Ovary (tissue), 10 donors: ENCODE measurements at places on chromosomes 4 and X. TPM values are rescaled to one million over a fixed set of nuclear protein-coding genes. Genes with fewer than 3 reads are reported as not detected.
A peak's percentile ranks its signal among the peaks of the same experiment; 100 is the strongest.

GRCh38 chr4:155914782-155915181 lies 11.3 kb downstream of the TDO2 start:
- H3K27ac ChIP-seq: no peak overlapping the region
- no peak overlapping the region for H3K4me3 ChIP-seq
- H3K27me3 ChIP-seq: no peaks in the 10 kb centered on the region
- H3K4me1 ChIP-seq: no peaks in the 10 kb centered on the region

GRCh38 chrX:6225911-6226595 lies 2.6 kb downstream of the NLGN4X start:
- no peaks in the 10 kb centered on the region for H3K27me3 ChIP-seq
- H3K4me3 ChIP-seq: peak overlapping the region; percentile 40

DNA sequence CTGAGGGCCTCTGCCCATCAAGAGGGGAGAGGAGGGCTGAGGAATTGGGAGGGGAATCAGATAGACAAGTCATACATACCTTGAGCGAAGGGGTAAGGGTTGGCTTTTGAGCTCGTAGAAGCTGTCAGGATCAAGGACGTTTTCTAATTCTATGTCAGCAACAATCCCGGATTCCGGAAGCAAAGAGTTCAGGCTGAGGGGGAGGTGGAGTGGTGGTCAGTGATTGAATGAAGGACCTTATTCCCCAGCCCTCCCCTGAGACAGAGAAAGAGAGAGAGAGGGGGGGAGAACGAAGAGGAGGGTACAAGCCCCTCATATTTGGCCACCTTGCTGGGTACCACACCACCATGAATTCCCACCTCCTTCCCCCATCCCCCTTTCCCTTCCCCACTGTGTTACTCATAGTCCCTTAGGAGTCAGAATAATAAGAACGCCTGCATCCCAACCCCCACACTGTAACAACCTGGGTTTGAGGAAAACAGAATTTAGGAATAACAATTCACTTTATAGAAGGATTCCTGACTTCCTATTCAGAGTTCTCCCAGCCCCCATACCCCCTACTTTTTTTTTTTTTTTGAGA lies 2.7 kb downstream of the TFE3 start:
- no peaks in the 10 kb centered on the region for H3K4me1 ChIP-seq
- H3K36me3 ChIP-seq: no peaks in the 10 kb centered on the region
- peak overlapping the region; percentile 65 for H3K27ac ChIP-seq
- peak; percentile 42 for DNase-seq
- H3K4me3 ChIP-seq: peak overlapping the region; percentile 61

- no peak overlapping the region for H3K27ac ChIP-seq
- H3K36me3 ChIP-seq: no peaks in the 10 kb centered on the region
- H3K27me3 ChIP-seq: no peaks in the 10 kb centered on the region
- no peak overlapping the region for H3K4me3 ChIP-seq
- no peak for DNase-seq
Measured at GRCh38 chrX:96204928-96205327, 479.7 kb upstream of the DIAPH2 start.

GRCh38 chrX:103823591-103823990 lies 8.5 kb downstream of the RAB9B start:
- DNase-seq: no peak
- H3K27ac ChIP-seq: no peak overlapping the region
- H3K36me3 ChIP-seq: no peaks in the 10 kb centered on the region
- H3K4me1 ChIP-seq: peaks cover 2% of the 10 kb centered on the region
- H3K27me3 ChIP-seq: no peaks in the 10 kb centered on the region

NDST3 gene
- total RNA-seq: not detected

EGFL6 gene
- total RNA-seq: 0.15 TPM

- peaks cover 3% of the 10 kb centered on the region for H3K4me1 ChIP-seq
- no peaks in the 10 kb centered on the region for H3K27me3 ChIP-seq
- H3K4me3 ChIP-seq: no peak overlapping the region
- H3K27ac ChIP-seq: no peak overlapping the region
- H3K36me3 ChIP-seq: no peaks in the 10 kb centered on the region
- no peak for DNase-seq
Measured at GRCh38 chrX:45669715-45670340, 469.2 kb upstream of the DIPK2B start.

DNA sequence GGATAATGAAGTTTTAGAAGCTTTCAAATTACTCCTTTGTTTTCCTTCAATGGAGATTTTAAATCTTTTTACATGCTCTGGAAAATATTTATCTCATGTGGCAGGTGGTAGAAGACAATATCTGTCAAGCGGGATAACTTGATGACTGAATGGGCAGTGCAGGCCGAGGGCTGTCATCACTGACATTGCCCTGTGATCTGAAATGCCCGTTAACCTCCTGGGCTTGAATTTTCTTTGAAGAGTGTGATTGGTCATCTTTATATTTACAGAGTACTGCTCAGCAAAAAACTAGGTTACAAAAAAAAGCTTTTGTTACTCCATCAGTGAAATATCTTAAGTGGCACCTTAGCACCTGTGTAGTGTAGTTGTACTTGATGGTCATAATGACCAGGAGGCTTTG lies 147.5 kb downstream of the GATB start:
- H3K4me1 ChIP-seq: no peaks in the 10 kb centered on the region
- no peak overlapping the region for H3K27ac ChIP-seq
- H3K4me3 ChIP-seq: no peak overlapping the region
- no peaks in the 10 kb centered on the region for H3K36me3 ChIP-seq
- DNase-seq: no peak
- H3K27me3 ChIP-seq: no peaks in the 10 kb centered on the region

GRCh38 chr4:8224267-8224974 lies 25.3 kb downstream of the SH3TC1 start:
- no peak for DNase-seq
- no peak overlapping the region for H3K27ac ChIP-seq
- no peak overlapping the region for H3K4me3 ChIP-seq
- no peaks in the 10 kb centered on the region for H3K36me3 ChIP-seq
- peaks cover 12% of the 10 kb centered on the region for H3K4me1 ChIP-seq

- H3K27ac ChIP-seq: no peak overlapping the region
- no peaks in the 10 kb centered on the region for H3K36me3 ChIP-seq
- H3K27me3 ChIP-seq: no peaks in the 10 kb centered on the region
- H3K4me3 ChIP-seq: no peak overlapping the region
- DNase-seq: no peak
Measured at GRCh38 chr4:35052546-35052945, 1191.8 kb downstream of the ARAP2 start.

GABRG1 gene
- total RNA-seq: 0.48 TPM

DNA sequence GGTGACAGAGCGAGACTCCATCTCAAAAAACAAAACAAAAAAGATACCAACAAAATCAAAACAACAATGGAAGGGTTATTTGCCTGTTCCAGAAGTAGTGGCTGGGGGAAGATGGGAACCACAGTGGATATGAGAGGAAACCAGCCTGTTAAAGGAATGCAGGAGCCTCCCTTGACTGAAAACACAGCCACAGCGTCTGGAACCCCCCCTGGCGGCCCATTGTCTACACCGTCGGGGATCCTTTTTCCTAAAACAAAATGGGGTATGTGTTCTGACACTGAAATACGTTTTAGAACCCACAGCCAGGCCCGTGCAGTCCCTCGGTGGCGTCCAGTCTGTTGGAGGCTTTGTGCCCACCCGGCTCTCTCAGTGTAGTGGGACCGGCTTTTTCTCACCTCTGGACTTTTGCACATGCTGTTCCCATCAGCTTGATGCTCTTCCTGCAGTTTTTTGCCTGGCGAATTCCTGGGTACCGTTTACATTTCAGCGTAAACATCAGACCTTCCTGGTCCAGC lies 19.6 kb downstream of the PIGG start:
- H3K4me3 ChIP-seq: no peak overlapping the region
- no peak overlapping the region for H3K27ac ChIP-seq
- no peaks in the 10 kb centered on the region for H3K27me3 ChIP-seq
- H3K36me3 ChIP-seq: no peaks in the 10 kb centered on the region

SLC2A9 gene
- total RNA-seq: 4.2 TPM

- DNase-seq: no peak
- H3K27me3 ChIP-seq: no peaks in the 10 kb centered on the region
- H3K4me3 ChIP-seq: no peak overlapping the region
- H3K27ac ChIP-seq: no peak overlapping the region
- H3K4me1 ChIP-seq: peaks cover 3% of the 10 kb centered on the region
Measured at GRCh38 chrX:12994321-12994720, 19.4 kb downstream of the TMSB4X start.

DNA sequence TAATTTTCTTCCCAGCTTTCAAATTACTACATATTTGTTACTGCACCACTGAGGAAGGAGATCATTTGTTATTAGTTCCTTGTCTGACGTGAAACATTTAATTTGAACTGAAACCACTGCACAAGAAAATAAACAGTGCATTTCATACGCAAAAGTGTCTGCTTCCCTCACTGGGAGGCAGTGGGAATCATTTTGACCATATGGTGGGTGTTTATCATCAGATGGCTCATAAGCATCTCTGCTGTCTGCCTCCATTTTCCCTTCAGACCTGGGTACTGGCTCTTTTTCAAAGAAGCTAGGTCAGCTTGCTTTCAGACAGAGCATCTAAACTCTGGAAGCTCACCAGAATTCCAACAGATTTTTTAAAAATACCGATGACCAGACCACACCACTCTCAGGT lies 135.2 kb downstream of the PCDH19 start:
- no peaks in the 10 kb centered on the region for H3K27me3 ChIP-seq
- no peaks in the 10 kb centered on the region for H3K36me3 ChIP-seq
- H3K4me3 ChIP-seq: no peak overlapping the region
- no peaks in the 10 kb centered on the region for H3K4me1 ChIP-seq
- H3K27ac ChIP-seq: no peak overlapping the region

DNA sequence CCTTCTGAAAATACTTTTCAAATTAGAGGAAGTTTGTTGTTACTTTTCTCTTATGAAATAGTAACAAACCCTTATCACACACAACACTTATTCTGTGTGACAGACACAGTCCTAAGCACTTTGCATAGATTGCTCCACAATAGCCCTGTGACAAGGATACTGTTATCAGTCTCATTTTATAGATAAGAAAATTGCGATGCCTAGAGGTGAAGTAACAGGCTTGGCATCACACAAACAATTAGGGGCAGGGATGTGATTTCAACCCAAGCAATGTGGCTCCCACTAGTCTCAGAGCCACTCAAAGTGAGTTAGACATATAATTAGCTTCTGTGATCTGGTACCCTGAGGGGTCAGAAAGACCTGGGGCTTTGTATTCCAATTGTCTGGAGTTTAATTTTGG lies 339.9 kb downstream of the FBXO8 start:
- no peak overlapping the region for H3K27ac ChIP-seq
- no peaks in the 10 kb centered on the region for H3K36me3 ChIP-seq
- H3K4me1 ChIP-seq: no peaks in the 10 kb centered on the region
- H3K4me3 ChIP-seq: no peak overlapping the region
- H3K27me3 ChIP-seq: no peaks in the 10 kb centered on the region

- no peaks in the 10 kb centered on the region for H3K36me3 ChIP-seq
- no peak overlapping the region for H3K4me3 ChIP-seq
- H3K27me3 ChIP-seq: no peaks in the 10 kb centered on the region
Measured at GRCh38 chr4:113708250-113708649, 53.3 kb downstream of the CAMK2D start.

DNA sequence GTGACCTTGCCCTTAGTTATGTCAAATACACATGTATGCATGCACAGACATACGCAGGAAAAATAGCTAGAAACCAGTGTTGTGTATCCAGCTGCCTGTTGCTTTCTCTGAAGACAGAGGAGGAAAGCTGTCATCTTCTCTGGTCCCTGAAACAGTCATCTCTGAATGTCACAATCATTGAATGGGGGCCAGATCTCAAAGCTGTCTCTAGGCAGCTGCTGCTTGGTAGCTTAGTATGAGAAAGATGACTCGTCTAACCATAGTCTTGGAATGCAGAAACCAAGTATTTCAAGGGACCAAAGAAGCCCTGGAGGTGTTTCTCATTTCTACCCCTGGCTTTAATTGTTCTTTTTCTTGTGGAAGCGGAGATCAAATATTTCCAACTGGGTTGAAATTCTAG lies 4.0 kb downstream of the GRIA3 start:
- no peak overlapping the region for H3K4me3 ChIP-seq
- no peaks in the 10 kb centered on the region for H3K4me1 ChIP-seq
- no peaks in the 10 kb centered on the region for H3K27me3 ChIP-seq
- H3K36me3 ChIP-seq: no peaks in the 10 kb centered on the region
- H3K27ac ChIP-seq: no peak overlapping the region

DNA sequence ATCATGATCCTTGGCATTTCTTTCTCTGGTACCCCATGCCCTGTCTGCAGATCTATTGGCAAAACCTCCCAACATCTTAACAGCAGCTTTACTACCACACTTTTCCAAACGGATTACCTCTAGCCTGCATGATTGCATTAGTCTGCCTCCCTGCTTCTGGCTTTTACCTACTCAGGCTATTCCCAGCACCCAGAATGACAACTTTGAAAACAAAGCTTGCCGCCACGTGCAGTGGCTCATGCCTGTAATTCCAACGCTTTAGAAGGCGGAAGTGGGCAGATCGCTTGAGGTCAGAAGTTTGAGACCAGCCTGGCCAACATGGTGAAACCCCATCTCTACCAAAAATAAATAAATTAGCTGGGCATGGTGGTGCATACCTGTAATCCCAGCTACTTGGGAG lies 60.2 kb downstream of the UBE2K start:
- no peaks in the 10 kb centered on the region for H3K4me1 ChIP-seq
- no peaks in the 10 kb centered on the region for H3K27me3 ChIP-seq
- no peak overlapping the region for H3K4me3 ChIP-seq
- no peak overlapping the region for H3K27ac ChIP-seq

- no peak for DNase-seq
- H3K4me3 ChIP-seq: no peak overlapping the region
- no peaks in the 10 kb centered on the region for H3K27me3 ChIP-seq
Measured at GRCh38 chrX:140733766-140734342, 24.3 kb downstream of the LINC00632 start.

DNA sequence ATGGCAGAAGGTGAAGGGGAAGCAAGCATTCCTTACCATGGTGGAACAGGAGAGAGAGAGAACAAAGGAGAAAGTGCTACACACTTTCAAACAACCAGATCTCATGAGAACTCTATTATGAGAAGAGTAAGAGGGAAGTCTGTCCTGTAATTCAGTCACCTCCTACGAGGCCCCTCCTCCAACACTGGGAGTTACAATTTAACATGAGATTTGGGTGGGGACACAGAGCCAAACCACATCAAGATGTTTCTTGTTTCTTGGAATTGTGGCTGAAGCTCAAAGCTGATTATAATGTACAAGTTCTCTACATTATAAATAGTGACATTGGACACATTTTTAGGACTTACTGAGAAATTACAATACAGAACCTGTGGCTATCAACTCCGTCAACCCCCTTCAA lies 29.5 kb upstream of the TAPT1 start:
- no peaks in the 10 kb centered on the region for H3K36me3 ChIP-seq
- no peak overlapping the region for H3K4me3 ChIP-seq
- DNase-seq: no peak
- H3K4me1 ChIP-seq: no peaks in the 10 kb centered on the region
- no peak overlapping the region for H3K27ac ChIP-seq
- H3K27me3 ChIP-seq: no peaks in the 10 kb centered on the region

DNA sequence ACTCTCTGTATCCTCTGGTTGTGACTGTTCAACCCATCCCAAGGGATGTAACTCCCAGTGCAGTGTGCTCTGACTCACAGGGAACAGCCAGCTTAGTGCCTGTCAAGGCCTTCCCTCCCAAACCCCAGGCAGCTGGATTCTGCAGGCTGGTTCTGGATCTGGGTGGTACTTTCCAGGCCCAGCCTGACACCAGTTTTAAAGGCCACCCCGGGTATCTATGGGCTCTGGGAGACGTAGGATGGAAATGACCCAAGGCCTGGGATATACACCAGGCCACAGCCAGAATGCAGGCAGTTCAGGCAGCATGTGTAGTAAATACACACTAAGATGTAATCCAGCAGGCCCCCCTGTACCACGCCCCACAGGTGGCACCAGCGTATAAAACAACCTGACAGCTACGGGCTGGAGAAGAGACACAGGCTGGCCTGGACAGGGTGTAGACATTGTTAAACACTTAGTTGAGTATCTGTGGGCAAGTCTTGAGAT lies 64.2 kb downstream of the SPINK2 start:
- H3K27me3 ChIP-seq: no peaks in the 10 kb centered on the region
- DNase-seq: no peak
- H3K36me3 ChIP-seq: no peaks in the 10 kb centered on the region
- H3K27ac ChIP-seq: no peak overlapping the region
- peaks cover 2% of the 10 kb centered on the region for H3K4me1 ChIP-seq

ZCCHC18 gene
- total RNA-seq: 6.6 TPM
